ENCODE measurements at places on chromosomes 6 and 20. TPM values are rescaled to one million over a fixed set of nuclear protein-coding genes. Genes with fewer than 3 reads are reported as not detected.

- no peak for DNase-seq
Observed at GRCh38 chr6:107560657-107561056, 70.7 kb downstream of the SOBP start.

- DNase-seq: no peak
Observed at GRCh38 chr6:2360716-2361115, 115.3 kb upstream of the GMDS start.

DNA sequence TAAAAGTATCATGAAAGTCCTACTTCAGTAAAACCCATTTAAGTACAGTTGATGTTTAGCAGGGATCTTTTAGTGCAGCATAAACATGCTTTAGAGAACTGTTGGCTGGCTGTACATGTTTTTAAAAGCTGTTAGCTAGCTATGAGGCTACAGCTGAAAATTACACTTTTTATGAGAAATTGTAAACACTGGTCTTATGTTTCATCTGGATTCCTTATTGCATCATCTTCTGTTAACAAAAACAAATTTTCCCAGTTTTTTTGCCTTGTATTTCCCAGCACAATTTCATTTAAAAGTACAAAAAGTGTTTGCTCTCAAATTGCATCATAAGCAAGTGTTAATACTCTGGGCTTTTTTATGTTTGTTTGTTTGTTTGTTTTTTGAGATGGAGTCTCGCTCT, 18.3 kb upstream of the HLA-E start:
- DNase-seq: no peak

DNA sequence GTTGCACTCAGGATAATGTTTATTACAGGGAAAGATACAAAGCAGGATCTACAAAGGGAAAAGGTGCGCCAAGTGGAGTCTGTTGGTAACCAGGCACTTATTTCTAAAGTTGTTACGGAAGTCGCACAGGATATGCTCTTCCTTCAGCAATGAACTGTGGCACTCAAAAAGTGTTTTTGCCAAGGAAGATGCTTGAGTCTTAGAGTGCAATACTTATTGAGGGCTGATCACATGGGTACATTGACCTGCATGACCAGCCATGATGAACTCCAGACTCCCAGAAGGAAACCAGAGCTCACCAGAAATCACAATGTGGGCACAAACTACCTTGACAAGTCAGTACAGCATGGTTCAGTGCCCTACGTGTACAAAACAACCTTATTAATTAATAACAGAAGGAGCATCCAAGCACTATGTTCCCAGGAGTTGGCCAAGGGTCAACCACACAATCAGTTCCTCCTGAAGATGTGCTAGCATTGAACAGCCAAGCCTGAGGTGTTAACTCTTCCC, 270.7 kb upstream of the TFAP2D start:
- DNase-seq: no peak

GRCh38 chr6:135586844-135587243, 89.3 kb upstream of the AHI1 start:
- no peak for DNase-seq

DNA sequence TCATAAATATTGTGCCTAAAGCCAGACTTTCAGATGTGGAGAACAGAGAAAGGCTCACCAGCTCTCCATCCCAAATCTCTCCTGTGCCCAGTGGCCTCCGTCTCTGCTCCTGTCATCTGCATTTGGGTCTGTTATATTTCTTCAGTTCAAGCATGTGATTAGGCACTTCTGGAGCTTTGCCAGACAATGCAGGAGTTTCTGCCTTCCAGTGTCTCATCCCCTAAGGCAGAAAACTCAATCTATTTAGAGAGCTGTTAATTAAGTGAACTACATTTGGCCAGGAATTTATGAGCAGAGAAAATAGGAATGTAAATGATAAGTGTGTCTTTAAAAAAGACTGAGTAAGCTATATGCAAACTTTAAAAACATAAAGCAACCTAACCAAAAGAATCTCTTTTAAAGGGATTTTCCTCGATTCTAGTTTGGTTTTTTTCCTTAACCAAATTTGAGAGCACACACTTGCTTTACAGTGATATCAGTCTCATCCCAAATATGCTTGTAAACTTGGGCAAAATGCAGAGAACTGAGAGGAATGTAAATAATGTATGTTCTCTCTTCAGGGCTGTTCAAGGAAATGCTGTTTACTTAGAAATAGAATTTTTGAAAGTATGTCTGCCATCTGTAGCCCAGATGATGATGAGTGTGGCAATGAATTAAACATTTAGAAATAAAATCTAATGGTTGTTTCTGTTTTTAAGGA, 113.9 kb downstream of the ELOVL4 start:
- DNase-seq: no peak

DNA sequence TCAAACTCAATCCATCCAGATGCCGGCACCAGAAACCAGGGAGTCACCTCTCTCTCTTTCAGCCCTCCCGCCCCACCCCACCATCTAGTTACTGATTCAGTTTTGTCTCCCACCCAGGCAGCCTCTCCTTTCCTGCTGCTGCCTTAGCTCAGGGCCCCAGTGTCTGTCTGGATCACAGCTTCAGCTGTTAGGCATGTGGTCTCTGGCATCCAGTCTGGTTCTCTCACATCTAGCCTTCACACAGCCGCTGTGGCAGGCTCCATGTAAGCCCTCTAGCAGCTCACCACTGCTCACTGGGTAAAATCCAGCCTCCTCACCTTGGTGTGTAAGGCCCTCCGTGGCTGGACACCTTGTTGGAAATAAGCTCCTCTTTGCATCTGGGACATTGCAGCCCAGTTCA, 21.3 kb downstream of the AARS2 start:
- DNase-seq: no peak

GRCh38 chr6:157059781-157060180, 263.5 kb downstream of the TMEM242 start:
- no peak for DNase-seq

DNA sequence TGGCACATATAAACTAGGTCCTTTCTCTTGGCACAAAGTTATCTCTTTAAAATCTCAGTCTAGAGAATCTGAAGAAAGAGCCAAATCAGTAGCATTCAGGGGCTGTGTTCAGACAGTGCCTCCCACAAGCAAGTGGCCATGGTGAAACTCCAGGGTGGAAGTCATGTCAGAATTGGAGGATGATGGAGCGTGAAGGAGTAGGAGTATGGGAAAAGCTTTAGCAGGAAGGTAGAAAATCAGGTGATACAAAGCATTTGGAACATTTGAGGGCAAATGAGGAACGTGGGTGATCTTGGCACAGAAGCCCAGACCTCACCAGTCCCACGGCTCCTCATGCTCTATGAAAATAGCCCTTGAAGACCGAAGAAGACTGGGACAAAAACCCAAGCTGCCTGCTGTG, 2.8 kb upstream of the HLA-DQB1 start:
- DNase-seq: no peak

DNA sequence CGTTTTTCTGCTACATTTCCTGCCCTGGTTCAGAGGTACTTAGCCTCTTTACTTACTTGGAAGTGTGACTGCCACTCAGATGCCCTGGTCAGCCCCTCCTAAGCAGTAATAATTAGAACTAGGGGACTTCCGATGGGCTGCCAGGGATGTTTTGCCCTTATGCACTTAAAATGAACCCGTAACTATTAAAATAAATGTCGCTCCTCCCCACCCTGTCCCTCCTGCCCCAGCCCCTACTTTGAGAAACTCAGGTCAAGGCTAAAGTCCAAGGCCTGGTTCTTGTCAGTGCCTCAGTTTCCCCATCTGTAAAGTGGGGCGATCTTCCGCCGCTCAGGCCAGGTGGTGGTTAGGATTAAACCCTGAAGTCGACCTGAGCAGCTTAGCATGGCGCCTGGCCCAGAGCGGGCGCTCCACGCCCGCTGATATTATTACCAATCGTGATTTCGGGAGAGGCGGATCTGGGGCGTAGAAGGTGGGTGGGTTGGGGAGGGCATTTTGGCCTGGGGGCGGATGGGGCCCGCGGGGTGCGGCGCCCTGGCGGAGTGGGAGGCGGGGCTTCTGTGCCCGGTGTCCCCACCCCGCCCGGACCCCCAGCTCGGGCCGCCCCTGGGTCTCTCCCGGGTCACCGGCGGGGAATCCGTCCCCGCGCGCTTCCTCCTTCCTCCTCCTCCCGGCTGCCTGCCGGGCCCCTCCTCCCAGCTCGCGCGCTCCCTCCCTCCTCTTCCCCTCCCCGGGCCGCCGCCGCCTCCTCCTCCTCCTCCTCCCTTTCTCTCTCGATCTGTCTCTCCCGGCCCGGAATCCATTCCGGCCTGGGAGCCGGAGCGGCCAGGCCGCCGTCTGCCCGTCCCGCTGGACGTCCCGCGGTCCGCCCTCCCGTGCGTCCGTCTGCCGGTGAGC, at the start of gene SRC:
SRC (plus strand) TSS at position 802 of the 897 bp plus-strand sequence. CDS start 38,014 bp downstream, outside the sequence.
- peak; percentile 89 for DNase-seq

DNA sequence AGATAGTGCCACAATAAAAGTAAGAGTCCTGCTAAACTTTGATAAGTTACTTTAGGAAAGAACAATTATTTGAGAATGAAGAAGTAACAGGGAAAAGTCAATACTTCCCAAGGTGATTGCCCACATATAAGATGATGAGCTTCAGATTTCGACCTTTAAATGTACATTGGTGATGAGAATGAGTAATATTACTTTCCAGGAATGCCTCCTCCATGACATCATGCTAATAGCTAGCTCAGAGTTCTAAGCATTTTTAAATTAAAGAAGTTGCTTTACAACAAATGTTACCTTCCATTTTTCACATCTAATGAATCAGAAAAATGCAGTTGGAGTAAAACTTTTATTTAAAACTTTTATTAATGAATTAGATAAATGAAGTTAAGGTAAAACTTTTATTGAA, 22.5 kb upstream of the OPN5 start:
- DNase-seq: no peak

DNA sequence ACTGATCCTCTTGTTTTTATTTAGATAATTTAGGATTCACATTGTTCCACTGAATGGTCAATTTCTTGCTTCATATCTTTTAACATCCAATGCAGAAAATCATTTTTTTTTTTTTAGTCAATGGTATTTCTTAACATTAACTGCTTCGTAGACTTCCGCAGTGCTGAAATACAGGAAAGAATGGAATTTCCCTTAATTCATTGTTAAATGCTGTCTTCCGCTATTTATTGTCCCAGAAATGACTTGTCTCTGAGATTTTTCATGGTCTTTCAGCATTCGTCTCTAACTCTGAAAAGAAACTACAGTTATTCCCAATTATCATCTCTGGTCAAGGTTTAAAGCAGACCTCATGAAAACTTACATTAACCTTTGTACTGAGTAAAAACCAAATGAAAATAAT, 1029.1 kb upstream of the MANEA start:
- no peak for DNase-seq

DNA sequence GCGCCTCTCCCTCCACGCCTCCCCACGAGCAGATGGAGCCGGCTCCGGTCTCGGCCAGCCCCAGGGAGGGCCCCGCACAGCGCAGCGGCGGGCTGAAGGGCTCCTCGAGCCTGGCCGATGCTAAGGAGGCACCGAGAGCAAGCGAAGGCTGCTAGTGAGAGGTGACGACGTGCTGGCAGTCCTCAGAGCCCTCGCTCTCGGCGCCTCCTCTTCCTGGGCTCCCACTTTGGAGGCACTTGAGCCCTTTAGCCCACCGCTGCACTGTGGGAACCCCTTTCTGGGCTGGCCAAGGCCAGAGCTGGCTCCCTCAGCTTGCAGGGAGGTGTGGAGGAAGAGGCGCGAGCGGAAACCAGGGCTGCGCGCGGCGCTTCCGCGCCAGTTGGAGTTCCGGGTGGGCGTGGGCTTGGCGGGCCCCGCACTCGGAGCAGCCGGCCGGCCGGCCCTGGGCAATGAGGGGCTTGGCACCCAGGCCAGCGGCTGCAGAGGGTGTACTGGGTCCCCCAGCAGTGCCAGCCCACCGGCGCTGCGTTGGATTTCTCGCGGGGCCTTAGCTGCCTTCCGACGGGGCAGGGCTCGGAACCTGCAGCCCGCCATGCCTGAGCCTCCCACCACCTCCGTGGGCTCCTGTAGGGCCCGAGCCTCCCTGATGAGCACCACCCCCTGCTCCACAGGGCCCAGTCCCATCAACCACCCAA, 2.5 kb upstream of the TMEM14C start:
- DNase-seq: peak; percentile 50

- no peak for DNase-seq
Observed at GRCh38 chr6:69631552-69632346, 165.1 kb downstream of the LMBRD1 start.

- DNase-seq: no peak
Observed at GRCh38 chr6:20349225-20349624, 52.5 kb upstream of the E2F3 start.

GRCh38 chr6:147540075-147540474, 31.6 kb downstream of the SAMD5 start:
- no peak for DNase-seq

GRCh38 chr6:139373154-139373927, 1.1 kb downstream of the CITED2 start:
- DNase-seq: peak; percentile 65

GRCh38 chr20:22728146-22728745, 143.9 kb upstream of the FOXA2 start:
- DNase-seq: no peak

- DNase-seq: peak; percentile 81
Observed at GRCh38 chr6:52063584-52064344, 23.6 kb downstream of the PKHD1 start.

DNA sequence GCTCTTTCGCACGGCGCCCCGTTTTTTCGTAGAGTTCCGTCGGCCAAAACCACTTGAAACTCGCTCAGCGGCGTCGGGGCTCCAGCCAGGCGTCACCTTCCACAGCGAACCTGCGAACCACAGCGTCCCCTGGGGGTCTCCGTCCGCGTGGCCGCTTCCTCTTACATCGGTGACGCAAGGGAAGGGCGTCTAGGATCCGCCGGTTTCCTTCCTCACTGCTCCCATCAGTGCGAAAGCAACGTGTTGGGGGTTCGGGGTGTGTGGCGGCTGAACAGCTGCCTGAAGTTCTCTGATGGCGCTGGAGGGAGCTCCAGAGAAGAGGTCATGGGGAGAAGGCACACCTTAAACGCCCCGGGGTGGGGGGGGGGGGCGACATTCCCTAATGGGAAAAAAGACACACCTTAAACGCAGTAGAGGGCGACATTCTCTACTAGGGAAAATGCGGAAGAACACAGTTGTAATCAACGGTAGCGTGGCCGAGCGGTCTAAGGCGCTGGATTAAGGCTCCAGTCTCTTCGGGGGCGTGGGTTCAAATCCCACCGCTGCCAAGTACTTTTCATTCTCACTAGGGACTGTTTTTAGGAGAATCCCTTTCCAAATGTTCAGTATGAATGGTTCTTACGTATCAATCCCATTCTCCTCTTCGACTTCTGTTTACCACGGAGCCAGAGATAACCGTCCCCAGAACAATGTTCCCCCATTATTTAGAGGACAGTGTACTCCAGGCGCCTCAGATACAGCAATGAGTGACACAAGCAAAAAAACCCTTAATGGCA, 16.4 kb downstream of the ZNF311 start:
- peak; percentile 75 for DNase-seq

The ARHGAP40 gene
- total RNA-seq: not detected

The FOXS1 gene
- 0.07 TPM for total RNA-seq

The COL19A1 gene
- not detected for total RNA-seq

The SLC13A3 gene
- total RNA-seq: not detected

The WFDC10B gene
- total RNA-seq: not detected

The CLDN20 gene
- total RNA-seq: not detected

The PDE10A gene
- total RNA-seq: 1.3 TPM

The ELOVL4 gene
- 0.20 TPM for total RNA-seq
